ENCODE measurements at places on chromosomes 7 and 10. TPM values are rescaled to one million over a fixed set of nuclear protein-coding genes. Genes with fewer than 3 reads are reported as not detected.

- DNase-seq = no peak
Observed at GRCh38 chr10:96591946-96592345, 5.1 kb upstream of the TM9SF3 start.

- no peak for DNase-seq
Observed at GRCh38 chr10:71708897-71709882, 10.4 kb downstream of the C10orf105 start.

- no peak for DNase-seq
Observed at GRCh38 chr7:50206453-50207250, 97.9 kb upstream of the IKZF1 start.

- DNase-seq = no peak
Observed at GRCh38 chr7:103100348-103100747, 25.4 kb downstream of the ARMC10 start.

GRCh38 chr7:124550036-124550435 lies 215.6 kb downstream of the GPR37 start:
- DNase-seq = no peak

- no peak for DNase-seq
Observed at GRCh38 chr7:40865441-40866233, 730.8 kb downstream of the SUGCT start.

DNA sequence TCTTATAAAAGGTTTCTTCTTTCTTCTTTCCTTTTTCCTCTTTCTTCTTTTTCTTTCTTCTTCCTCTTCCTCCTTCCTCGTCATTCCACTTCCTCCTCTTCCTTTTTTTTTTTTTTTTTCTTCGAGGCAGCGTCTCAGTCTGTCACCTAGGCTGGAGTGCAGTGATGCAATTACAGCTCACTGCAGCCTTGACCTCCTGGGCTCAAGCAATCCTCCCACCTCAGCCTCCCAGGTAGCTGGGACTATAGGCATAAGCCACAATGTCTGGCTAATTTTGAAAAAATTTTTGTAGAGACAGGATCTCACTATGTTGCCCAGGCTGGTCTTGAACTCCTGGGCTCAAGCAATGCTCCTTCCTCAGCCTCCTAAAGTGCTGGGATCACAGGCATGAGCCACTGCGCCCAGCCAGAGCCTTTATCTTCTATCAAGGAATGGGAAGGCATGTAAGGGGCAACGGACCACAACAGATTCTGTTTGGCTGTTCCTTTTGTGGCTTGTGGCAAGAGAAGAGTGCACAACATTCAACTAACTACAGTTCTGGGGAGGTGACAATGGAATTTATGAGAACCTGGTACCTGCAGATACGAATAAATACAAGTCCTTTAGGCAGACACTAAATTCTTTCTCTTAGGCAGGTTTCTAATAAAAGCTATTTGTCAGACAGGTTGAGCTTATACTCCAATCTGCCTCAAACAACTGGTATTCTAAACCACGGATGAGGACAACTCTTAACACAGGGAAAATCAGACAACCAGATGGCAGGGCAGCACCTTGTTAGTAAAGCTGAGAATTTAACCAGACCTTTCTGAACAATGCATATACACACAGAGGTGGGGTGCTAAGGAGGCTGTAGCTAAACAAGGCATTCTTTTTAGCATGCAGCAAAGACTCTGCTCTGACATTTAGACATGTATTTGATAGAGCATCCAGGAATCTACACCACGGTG lies 100.3 kb downstream of the DOCK4 start:
- no peak for DNase-seq

- DNase-seq = no peak
Observed at GRCh38 chr7:151168003-151168786, 701 bp upstream of the GBX1 start.

DNA sequence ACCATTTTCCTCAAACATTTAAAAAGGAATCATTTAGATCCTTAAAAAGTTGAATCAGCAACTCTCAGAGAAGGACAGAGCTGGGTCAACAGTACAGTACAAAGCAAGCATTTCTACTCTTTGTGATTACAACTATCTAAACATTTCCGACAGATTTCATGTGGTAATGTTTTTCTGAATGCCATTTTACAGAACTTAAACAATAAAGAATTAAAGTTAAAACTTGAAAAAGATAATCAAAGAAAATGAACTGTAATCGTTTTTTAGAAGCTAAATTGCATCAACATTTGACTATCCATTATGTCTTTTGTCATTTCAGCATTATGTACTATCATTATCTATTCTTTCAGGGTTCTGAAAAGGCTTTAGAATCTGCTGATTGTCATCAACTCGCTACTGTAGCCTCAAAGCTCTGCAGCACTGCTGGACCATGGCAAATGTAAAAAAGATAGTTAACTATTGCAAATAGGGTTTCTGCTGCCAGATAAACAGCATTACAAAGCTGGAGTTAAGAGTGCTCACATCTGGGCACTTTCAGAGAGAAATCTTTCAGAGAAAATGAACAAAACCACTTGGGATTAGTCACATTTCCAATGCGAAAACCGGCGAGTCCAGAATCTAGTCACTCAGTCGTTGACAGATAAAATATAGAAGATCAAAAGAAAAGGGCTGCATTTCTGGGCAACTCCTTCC lies 160.4 kb upstream of the LAMB4 start:
- no peak for DNase-seq

- DNase-seq = no peak
Observed at GRCh38 chr10:127456122-127456521, 93.0 kb upstream of the NPS start.

GRCh38 chr10:69874449-69874848 lies 72.7 kb downstream of the COL13A1 start:
- no peak for DNase-seq

DNA sequence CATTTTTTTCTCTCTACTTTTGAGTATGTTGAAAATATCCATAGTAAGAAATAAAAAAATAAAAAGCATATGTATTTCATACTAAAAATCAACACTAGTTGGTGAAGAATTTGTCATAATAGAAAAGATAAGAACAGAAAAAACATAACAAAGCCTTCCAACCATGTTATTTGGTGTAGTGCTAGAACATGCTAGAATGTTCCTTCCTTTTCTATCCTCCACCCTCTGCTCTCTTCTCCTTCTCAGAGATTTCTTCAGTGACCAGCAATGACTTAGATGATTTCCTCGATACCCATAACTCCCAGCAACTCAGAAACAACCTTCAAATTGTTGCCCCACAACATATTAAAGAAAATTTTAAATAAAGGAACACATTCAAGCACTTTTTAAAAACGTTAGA lies 2.6 kb downstream of the ZC3HAV1 start:
- DNase-seq = no peak

DNA sequence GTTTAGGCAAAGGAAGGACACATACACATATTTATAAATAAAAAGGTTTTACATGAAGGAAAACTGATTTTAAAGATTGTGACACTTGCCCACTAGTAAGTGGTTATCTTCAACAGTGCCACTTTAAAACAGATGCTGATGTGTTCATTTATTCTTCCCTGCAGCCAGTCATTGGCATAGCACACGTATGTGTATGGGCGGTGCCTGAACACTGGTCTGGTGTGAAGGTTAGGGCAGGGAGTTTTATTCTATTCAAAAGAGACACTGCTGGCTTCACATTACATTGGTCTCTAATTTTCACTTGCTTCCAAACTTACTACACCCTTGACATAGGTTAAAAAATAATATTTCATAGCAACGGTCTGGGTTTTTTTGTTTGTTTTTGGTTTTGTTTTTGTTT lies 57.9 kb downstream of the NOD1 start:
- DNase-seq = no peak

DNA sequence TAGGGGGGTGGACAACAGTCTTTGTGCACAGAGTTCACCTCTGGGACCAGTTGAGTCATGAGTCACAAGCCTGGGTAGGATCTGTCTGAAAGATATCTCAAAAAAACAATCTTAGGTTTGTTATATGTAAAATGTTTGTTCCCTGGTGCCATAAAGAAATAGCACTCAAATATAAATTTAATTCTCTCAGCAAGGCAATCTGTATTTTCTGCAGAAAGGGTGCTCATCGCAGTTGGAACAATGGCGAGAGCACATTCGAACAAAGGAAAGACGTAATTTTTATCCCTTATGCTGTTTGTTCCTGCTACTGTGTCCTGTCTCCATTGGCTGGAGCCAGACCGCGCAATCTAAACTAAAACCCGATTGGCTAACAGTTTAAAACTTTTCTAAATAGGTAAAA lies 63.7 kb downstream of the GALNT11 start:
- DNase-seq = no peak

- DNase-seq = no peak
Observed at GRCh38 chr10:111986079-111986478, 197.5 kb downstream of the GPAM start.

- no peak for DNase-seq
Observed at GRCh38 chr7:129740574-129741410, 129.3 kb downstream of the NRF1 start.

GRCh38 chr10:114479307-114479706 lies 75.0 kb upstream of the AFAP1L2 start:
- DNase-seq = no peak

GRCh38 chr10:4127518-4128315 lies 342.7 kb upstream of the KLF6 start:
- DNase-seq = no peak

DNA sequence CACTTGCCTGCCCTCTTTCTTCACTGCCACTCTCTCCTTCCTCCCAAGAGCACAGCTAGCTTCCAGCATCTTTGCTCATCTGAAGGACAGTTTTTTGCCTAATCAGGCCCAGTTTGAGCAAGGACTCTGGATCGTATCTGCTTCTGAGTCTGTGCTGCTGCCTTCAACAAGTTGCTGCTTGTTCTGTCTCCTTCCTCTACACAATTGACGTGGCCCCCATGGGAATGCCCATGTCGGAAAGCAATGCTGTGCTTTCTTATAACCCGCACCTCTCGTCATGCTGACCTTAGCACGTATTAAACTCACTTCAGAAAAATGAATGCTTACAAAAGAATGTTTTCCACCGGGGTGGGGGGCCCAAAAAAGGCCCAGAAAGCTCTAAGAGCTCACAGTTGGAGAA lies 324.7 kb upstream of the C7orf33 start:
- DNase-seq = no peak

DNA sequence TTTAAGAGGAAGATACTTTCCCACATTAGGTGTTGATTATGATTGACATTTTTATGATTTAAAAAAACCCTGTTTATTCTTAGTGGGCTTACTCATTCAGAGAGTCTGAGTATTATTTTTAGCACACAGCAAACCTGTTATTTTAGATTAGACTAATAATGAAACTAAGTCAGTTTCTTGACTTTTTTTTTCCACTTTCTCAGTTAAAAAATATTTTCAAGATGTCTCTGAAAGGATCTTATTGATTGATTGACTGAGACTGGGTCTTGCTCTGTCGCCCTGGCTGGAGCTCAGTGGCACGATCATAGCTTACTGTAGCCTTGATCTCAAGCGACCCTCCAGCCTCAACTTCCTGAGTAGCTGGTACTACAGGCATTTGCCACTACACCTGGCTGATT lies 20.4 kb upstream of the INPP5F start:
- DNase-seq = no peak

- no peak for DNase-seq
Observed at GRCh38 chr7:77295549-77295948, 95.9 kb upstream of the FGL2 start.

TMEM213 gene
- total RNA-seq = not detected

FRMPD2 gene
- total RNA-seq = 3.3 TPM

AMPH gene
- total RNA-seq = 17.0 TPM

CYP3A5 gene
- total RNA-seq = 1.6 TPM

Measured in occipital lobe (tissue), 3 donors.